ENCODE measurements at places on chromosomes 6 and 20. TPM values are rescaled to one million over a fixed set of nuclear protein-coding genes. Genes with fewer than 3 reads are reported as not detected.

DNA sequence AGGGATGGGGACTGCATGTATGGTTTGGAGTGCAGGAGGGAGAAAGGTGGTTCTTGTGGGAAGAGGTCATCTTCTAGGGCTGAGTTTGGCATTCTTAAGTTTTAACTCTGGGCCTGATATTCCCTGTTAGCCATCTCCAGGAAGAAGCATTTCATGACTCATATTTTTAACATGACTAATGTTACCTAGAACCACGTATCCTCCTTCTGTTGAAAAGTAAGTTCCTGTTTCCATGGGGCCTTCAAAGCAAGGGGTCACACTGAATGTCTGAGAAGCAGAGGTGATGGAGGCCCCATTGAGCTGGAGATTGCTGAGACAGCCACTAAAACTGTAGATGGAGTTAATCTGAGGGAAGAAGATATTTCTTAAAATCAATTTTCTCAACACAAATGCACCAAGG, 30.2 kb downstream of the FAM229B start:
- no peak for DNase-seq

GRCh38 chr6:15386756-15387112, 140.9 kb downstream of the JARID2 start:
- DNase-seq, result no peak

GRCh38 chr20:47191956-47192355, 164.5 kb downstream of the ZMYND8 start:
- no peak for DNase-seq

GRCh38 chr20:35503841-35504561, 25.5 kb downstream of the C20orf173 start:
- DNase-seq, result no peak

DNA sequence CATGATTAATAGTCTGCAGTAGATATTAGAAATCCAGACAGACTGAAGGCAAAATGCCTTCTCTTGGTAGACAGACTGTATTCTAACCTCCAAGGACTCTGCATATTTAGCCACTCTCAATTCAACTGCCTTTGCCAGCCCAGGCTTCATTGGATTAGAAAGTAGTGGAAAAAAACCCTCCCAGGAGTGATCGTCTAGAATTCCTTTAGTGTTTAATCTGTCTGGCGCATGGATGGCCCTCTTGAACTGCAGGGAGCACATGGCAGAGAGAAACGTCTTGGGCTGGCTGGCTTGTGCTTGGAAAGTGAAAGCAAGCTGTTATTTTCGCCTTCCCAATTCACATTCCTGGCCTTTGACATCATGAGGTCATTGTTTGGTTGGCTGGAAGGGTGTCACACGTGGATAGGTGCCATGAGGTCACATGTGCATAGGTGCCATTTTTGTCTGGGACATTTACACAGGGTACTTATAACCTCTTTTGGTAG, 30.9 kb upstream of the NEDD9 start:
- DNase-seq, result no peak

GRCh38 chr20:64228751-64229506, 26.6 kb upstream of the PCMTD2 start:
- DNase-seq, result no peak

DNA sequence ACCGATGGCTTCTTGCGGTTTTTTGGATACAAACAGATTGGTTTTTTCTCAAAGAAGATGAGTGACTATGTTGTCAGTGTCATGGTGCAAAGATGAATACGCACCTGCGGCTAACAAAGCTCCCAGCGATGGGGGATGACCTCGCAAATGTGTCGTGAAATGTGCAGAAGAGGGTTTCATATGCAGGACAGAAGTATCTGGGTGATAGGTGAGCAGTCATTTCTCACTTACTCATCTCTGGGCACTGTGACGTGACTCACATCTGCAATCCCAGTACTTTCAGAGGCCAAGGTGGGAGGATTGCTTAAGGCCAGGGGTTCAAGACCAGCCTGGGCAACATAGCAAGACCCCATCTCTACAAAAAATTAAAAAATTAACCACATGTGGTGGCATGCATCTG, 216.3 kb downstream of the ERMARD start:
- DNase-seq, result no peak

GRCh38 chr20:45153752-45154151, 20.9 kb upstream of the PI3 start:
- DNase-seq, result no peak

The FOXP4 gene
- 137 TPM for total RNA-seq

The MDC1 gene
- 67.6 TPM for total RNA-seq

- no peak for DNase-seq
These were observed 71.1 kb upstream of the THEMIS start for GRCh38 chr6:127971945-127972391.

- DNase-seq, result no peak
These were observed 30.4 kb downstream of the NTSR1 start for GRCh38 chr20:62739067-62739466.

- no peak for DNase-seq
These were observed 307.6 kb upstream of the MAP3K7 start for GRCh38 chr6:90894285-90895130.

The MACROD2 gene
- 6.4 TPM for total RNA-seq

The SHLD1 gene
- total RNA-seq, result 8.5 TPM

DNA sequence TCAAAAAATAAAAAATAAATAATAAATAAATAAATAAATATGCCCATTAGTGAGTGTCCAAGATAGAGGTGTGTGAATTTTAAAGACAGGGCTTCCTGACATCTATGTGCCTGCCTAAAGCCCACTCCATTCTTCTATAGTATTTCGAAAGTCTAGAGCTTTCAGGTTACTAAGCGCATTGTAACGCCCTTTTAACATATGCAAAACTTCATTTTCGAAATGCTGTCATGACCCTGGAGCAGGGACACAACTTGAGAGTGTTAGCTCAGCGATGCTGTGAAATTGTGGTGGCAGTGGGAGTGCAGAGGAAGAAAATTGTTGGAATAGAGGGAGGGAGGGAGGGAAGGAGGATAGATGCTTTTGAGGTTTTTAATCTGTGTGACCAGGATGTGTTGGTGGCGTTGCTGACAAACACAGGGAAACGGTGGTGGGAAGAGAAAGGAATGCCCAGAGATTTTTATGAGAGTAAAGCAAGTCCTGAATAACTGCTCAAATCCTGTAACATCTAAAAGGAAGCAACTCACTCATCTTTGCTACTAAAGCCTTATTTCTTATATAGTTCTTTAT, 169.3 kb downstream of the ARID1B start:
- DNase-seq, result no peak

DNA sequence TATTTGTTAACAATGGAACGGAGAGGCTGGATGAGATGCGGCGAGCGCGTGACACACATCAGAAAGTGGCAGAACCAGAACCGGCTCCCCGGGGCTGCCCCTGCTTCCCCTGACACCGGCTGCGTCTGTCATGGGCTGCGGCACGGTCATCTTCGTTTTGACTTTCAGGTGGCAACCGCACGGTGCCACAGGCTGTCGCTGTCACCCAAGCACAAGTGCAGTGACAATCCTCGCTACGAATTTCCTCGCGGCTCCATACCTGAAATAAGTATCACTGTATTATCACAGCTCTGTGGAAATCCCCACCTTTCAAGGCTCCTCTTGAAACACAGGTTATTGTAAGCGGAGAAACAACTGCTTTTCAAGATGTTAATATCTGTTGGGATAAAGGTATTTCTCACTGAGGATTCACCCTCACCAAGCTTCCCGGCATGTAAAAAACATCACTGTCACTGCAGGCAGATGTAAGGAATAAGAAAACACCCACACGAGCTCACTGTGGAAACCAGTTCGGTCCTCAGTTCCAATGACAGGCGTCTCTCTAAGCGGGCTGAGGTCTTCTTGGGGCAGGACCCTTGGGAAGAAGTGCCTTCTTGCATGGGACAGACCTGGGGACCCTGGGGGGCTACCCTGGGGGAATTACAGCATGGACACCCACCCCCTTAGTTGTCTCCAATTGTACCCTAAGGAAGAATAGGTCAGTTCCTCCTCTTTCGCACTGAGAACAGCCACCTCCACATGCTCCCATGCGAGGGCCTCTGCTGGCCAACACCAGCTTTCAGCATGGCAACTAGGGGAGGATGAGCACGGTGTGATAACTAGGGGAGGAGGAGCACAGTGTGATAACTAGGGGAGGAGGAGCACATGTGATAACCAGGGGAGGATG, 86.3 kb downstream of the DACT2 start:
- DNase-seq, result no peak

The EYA2 gene
- 0.73 TPM for total RNA-seq

- DNase-seq, result no peak
These were observed 12.4 kb upstream of the HMGN3 start for GRCh38 chr6:79246891-79247290.

The ROS1 gene
- total RNA-seq, result 0.22 TPM

GRCh38 chr6:37017606-37018197, 12.2 kb downstream of the FGD2 start:
- DNase-seq, result no peak

DNA sequence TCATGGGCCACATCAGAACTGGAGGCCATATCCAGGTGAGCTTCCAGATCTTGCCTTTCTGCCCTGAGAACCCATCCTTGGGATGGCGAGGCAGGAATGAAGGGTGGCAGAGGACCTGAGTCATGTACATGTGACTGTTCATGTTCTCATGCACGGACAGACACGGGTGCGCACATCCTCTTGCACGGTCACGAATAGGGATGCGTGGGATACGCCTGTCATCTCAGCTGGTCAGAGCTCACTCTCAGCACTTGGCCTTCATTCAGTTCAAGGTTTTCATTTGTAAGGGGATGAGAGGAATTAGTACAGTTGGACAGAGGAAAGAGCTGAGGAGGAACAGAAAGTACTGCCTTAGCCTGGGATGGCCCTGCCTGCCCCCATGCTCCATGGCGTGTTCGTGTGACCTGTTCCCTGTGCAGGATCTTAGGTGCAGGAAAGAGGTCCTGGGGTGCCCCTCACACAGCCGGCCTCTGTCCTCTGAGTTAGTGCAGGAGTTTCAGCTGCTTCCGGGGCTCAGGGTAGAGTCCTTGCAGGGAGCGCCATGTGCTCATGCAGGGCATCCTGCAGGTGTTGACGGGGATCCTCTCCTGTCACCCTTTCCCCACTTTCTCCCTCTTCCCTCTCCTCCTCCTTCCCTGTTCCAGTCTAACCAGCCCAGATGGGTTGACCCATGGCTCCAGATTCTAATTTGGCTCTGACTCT, 173.4 kb downstream of the DTNBP1 start:
- no peak for DNase-seq

GRCh38 chr6:8130399-8130798, 28.1 kb upstream of the EEF1E1 start:
- DNase-seq, result no peak

GRCh38 chr6:15960740-15961634, 167.9 kb upstream of the MYLIP start:
- no peak for DNase-seq

DNA sequence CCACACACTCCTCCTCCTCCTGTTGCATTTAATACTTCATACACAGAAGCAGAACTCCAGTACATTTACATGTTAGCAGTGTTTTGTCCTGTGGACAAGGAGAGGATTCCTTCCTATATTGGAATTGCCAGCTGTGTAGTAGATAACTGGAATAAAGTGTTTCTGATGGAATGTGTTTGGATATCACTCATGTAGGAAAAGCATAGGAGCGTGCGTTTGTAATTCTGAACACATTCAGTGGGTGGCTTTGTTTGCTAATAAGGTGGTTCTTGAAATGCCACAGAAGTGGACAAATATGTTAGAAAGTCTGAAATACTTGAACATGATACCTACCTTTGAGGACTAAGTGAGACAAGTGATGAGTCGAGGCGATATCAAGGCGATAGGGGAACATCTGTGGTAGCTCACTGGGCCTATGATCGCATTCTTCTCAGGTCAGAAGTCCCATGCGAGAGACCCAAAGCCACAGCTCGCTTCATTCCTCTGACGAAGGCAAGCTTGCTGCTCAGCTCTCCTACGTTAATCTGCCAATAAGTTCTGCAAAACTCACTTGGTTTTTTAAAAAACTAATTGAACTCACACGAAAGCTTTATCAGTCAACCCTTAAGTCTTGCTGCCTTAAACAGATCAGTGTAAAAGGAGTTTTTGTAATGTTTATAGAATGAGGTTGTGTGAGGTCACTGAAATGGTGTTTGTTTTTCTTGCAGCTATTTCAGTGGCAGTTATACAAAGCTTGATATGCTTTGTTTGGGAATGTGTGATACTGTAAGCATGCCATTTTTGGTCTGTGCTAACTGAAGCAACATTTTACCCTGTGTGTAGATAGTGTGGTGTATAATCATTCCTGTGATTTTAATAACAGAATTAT, 159.9 kb downstream of the SOX4 start:
- DNase-seq, result no peak

- DNase-seq, result no peak
These were observed 4.9 kb upstream of the LAMA4 start for GRCh38 chr6:112259337-112259675.

DNA sequence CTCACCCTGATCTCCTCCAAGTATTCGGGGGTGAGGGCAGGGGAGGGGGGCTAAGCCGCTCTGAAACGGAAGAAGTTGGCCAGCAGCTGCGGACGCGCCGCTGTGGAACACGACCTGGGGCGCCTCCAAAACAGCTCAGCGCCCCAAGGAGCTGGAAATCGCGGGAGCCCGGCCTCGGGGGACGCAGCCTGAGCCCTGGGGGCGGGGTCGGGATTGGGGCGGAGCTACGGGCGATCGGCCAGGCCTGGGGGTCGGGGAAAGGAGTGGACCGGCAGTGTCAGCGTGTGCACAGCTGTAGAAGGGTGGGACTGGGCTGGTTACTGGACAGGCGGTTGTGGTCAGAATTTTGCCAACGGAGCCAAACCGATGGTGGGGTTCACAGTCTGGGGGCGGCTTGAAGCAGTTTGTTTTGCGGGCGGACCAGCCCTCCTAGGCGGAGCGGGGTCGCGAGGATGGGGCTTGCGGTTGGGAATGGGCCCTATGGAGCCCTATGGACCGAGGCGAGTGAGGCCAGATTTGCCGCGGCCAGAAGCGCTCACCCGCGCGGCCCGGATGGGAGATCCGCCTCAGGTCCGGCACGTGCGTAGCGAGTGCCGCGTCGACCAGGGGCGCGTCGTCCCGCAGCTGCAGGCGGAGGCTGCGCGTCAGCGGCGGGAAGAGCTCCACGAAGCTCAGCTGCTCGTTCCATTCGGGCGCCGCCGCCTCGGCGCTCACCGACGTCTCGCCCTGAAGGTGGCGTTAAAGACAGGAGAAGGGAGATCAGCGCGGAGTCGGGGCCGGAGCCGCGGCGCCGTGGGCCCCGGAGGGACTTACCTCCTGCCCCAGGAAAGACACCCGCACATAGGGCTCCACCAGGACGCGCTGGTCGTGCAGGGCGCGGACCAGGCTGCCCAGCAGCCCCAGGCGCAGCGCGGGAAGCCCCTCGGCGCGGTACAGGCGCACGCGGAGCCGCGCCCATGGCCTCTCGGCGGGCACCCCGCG, 14.3 kb upstream of the SPAG4 start:
- peak; percentile 50 for DNase-seq

DNA sequence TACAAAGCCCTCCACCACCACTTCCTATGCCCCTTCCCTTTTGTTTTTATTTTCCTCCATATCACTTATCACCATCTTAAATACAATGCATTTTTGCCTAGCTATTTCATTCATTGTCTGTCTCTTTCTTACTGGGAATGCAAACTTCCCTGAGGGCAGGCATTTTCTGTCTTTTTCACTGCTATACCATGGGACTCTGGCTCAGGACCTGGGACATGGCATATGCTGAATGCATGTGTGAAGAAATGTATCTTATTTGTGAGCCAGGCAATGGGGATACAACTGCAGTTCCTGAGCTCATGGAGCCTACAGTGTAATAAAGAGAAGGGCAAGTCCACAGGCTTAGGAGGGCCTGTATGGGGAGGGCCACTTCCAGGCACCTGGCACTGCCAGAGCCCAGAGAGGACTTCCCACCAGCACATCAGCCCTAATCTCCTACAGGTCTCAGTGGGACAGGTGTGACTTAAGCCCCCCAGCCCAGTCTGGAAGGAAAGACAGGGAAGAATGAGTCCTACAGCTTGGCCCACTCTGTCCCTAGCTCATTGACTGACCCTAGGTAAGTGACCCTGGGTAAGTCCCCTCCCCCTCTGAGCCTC, 43.2 kb downstream of the TFEB start:
- DNase-seq, result no peak

GRCh38 chr6:131067521-131067920, 4.5 kb upstream of the EPB41L2 start:
- no peak for DNase-seq
